ENCODE measurements at places on chromosomes 11 and 22. TPM values are rescaled to one million over a fixed set of nuclear protein-coding genes. Genes with fewer than 3 reads are reported as not detected.

DNA sequence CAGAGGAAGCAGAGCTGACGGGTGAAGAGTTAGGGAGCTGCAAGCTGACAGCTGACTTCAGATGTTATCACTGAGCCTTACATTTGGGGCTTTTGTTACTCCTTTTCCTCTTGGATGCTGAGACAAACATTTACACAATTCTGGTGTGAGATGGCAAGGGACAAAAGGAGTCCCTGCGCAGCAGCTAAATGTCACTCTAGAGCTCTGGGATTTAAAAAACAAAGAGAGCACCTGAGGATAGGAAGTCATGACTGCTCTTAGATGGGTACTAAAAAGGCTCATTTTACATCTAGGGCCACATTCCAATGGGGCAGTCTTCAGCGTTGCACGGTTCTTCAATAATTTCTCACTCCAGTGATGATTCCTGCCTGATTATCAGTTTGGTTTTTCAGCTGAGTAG is 204.5 kb downstream of the RAB38 start:
- no peak for DNase-seq

- DNase-seq: no peak
Observed at GRCh38 chr22:26095256-26095956, 73.9 kb upstream of the SEZ6L start.

DNA sequence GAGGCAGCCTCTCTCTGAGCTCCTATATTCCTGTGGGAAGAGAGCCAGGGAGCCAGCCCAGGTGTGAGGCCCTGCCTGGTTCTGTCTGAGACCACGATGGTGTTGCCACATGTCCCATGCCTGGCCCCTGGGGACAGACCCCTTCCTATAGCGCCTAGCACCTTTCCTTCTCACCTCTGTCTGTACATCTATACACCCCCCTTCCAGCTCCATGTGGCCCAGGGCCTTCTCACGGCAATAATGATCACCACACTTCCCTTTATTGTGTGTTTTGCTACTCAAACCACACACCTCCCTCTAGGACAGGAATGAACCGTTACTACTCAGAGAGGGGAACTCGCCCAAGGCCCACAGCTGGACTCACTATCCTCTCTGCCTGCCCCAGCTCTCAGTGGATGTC is 12.8 kb downstream of the CD82 start:
- no peak for DNase-seq

The PATE4 gene
- polyA plus RNA-seq: not detected

The GRM5 gene
- not detected for polyA plus RNA-seq

The TOM1 gene
- 31.0 TPM for polyA plus RNA-seq

The C22orf42 gene
- polyA plus RNA-seq: not detected

The OR5B17 gene
- polyA plus RNA-seq: not detected

Data from ovary (tissue), 10 donors.